ENCODE measurements at places on chromosomes 13 and 19.

DNA sequence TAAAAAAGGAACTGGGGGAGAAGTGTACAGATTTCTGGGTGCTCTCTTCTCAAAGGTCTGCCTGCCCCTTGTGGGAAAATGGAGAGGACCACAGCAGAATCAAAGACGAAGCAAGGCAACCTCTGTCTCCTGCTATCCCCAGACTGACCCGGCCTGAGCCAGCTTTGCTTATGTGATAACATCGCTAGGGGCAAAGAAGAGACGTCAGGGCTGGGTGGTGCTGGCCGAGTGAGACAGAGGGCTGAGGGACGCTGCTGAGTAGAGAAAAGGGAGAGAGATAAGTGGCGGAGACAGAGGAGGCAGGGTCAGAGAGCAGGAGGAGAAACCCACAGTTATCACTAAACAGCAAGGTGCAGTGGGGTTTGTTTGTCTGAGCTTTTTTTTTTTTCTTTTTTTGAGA lies 4.6 kb upstream of the MUC16 start:
- no peak for DNase-seq

DNA sequence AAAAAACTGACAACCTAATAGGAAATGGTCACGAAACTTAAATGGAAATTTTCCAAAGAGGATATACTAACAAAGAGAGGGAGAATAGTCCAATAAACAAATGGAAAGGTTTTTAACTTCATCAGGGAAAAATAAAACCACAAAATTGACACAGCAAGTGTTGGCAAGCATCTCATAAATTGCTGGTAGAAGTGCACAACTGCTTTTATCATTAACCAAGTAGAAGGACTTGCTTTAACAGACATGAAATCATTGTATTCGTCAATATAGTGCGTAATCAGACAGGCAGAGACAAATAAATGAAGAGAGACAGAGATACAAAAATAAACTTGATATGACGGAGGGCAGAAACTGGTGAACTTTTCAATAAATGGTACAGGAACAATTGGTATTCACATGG lies 7.4 kb downstream of the TGDS start:
- no peak for DNase-seq

- DNase-seq, result no peak
Observed at GRCh38 chr19:54312436-54313377, at the start of gene LILRA5. Gene LILRA5, minus strand, starts transcription at chr19:54313166. Its CDS starts 147 bp downstream, at chr19:54313019.

- no peak for DNase-seq
Observed at GRCh38 chr19:48249502-48250014, 6.2 kb downstream of the CARD8 start.

DNA sequence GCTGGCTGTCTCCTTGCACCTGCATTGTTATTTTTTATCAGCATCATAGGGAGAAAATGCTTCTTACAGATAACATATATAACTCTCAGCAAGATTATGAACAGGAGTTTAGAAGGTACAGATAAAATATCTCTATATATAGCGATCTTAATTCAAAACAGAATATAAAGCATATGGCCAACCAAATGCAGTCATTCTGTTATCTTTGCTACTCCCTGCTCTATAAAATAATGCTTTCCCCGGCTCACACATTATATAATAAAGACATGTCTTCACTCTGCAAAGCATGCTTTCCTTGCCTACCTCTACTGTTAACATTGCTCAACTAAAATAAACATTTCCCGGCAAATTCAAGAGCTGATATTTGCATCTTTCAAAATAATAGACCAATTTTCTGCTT lies 161.7 kb downstream of the FGF14 start:
- no peak for DNase-seq

DNA sequence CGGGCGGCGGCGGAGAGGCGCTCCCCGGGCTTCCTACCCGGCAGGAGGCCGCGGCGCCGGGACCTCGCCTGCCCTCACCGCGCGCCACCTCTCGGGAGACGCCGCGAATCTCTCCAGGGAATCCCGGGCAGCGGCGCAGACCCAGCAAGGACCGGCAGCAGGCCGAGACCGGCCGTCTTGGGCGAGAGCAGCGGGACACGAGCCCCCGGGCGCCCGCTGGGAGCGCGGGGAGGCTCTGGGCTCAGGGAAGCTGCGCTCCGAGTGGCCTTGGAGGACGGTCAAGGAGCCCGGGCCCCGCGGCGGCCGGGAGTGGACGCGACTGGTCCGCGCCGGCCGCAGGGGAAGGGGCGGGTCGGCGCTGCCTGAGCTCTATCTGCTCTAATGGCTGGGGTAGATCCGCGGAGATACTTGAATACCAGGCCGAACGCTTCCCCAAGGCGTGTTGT lies 14.7 kb downstream of the CDX2 start:
- DNase-seq, result peak; percentile 71

DNA sequence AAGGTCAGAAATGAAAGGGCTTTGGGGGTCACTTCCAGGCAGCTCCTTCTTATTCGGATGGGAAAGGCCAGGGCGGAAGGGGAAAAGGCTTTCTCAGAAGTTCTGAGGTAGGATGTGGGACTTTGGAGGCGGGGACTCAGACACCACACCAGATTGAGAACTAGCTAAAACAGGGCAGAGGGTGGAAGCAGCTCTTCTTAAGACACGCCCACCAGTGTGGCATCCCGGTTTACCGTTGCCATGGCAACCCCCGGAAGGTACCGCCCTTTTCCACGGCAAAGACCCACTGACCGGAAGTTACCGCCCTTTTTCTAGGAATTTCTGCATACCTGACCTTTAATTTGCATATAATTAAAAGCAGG lies 3.8 kb upstream of the LILRA5 start:
- peak; percentile 24 for DNase-seq

DNA sequence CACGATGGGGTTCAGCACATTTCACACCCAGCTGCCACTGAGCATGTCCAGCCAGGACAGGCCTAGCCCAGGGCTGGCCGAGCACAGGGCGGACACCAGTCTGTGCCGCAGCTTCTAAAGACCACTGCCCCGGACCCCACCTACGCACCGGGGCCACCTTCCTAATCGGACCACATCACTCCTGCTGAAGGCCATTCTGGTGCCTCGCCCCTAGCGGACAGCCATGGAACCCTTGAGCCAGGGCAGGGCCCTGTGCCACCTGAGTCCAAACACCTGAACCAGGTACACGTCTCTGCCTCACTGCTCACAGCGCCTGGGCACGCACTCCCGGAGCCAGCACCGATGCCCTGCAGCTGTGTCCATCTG lies 8.4 kb upstream of the C13orf46 start:
- DNase-seq, result no peak

GRCh38 chr19:960020-960419 lies 24.1 kb upstream of the WDR18 start:
- peak; percentile 41 for DNase-seq

DNA sequence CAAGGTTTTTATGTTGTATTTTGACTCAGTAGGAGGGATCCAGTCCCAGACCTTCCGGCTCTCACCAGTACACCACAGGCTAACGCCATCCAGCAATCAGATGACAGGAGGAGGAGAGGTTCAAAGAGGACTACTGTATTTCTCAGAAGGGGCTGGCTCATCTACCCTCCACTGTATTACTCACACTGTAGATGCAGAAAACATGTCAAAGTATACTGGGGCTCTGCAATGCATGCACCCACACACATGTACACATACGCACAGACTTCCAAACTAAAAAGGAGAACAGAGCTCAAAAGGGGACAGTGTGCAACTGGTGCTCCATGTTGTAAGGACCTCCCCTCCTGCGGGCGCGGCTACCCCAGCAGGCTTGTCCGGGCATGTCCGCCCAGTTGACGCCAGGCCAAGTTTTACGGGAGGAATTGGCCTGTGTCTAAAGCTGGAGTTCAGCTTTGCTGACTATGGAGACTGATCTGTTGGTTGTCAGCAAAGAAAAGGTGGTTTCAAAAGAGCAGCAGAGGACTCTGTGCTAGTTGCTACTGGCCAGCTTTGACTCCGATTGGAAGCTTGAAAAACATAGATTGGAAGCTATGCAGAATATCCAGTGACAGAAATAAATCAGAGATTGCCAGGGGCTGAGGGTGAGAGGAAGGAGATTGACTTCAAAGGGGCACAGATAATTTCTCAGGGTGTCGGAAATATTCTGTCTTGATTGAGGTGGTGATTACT lies 314.2 kb downstream of the DLEU7 start:
- DNase-seq, result no peak

- no peak for DNase-seq
Observed at GRCh38 chr19:47603706-47604565, 5.0 kb upstream of the BICRA start.

DNA sequence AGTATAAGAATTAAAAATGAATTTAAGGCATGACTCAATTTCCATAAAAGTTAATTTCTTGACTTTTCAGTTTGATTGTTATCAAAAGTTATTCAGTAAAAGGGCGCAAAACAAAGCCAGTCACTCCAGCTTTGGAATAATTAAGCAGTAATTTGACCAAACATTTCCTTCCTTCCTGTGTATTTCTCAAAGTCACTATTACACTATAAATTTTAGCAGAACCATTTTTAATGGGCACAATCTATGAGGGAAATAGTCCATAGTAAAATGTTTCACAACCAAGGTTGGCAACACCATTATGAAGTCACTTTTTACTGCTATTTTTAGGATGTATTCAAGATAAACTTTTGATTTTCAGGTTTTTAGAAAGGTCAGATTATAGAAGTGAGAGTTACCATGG lies 91.0 kb downstream of the DACH1 start:
- no peak for DNase-seq

GRCh38 chr13:36717966-36718545 lies 44.2 kb downstream of the SERTM1 start:
- DNase-seq, result no peak

- peak; percentile 49 for DNase-seq
Observed at GRCh38 chr19:13056052-13056660, 46.5 kb downstream of the LYL1 start.

DNA sequence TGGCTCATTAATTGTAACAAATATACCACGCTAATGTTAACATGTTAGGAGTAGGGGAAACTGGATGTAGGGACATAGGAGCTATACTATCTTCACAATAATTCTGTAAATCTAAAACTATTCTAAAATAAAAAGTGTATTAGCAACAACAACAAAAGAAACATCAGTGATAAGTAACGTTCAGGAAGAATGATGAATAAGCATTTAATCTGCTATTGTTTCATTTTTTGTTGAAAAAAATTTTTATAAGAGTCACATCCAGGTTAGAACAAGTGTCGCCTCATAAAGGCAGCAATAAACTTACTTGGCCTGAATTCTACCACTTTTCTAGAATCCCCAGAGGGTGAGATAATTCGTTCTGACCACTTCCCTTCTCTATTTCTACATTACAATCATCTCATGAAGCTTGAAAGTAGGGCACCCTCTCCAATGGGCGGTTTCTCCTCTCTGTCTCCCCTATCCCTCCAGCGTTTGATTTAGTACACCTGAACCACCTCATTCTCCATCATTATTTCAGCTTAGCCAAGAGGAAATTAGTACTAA lies 253.1 kb upstream of the IPO5 start:
- no peak for DNase-seq

GRCh38 chr13:34862716-34863115 lies 79.4 kb upstream of the NBEA start:
- DNase-seq, result no peak

- DNase-seq, result no peak
Observed at GRCh38 chr13:43171489-43171888, 148.1 kb downstream of the DNAJC15 start.

- DNase-seq, result no peak
Observed at GRCh38 chr13:98648686-98649085, 71.8 kb upstream of the STK24 start.

DNA sequence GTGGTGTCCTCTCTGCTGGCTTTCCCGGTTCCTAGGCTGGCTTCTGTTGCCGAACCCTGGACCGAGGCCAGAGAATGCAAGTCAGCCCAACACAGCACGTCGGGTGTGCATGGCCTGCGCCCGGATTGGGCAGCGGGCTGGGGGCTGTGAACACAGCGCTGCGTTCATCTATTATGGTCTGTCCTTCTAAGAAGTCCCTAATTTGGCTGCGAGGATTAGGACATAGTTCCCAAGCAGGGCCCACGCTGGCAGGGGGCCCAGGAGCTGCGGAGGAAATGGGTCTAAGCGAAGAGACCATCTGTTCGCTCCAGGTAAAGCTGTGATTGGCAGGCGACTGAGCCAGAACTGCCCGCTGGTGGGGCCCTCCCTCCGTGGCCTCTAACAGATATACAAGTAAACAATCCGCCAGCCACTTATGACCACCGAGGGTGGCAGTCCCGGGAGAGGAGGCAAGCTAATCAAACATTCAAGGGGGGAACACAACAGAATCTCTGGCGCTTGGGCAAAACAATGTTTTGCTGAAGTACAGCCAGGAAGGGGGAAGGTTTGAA lies 6.0 kb downstream of the SYCE2 start:
- DNase-seq, result peak; percentile 84

DNA sequence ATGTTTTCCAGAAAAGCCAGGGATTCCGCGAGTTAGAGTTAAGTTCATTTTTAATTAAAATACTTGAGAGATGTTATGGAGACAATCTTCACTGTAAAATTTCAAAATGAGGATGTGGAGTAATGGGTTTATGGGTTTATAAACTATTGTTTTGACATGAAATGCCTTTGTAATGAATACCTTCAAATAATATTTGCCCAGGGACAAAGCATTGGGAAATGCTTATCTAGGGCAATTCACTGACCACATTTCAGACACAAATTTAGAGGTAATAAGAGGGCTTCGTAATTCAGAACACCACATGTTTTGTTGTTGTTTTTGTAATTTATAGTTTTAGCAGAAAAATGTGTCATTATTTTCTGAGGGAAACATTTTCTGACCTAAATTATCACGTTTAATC lies 241.1 kb upstream of the ATXN8OS start:
- no peak for DNase-seq

GRCh38 chr13:42574435-42575311 lies 721 bp downstream of the TNFSF11 start:
- peak; percentile 18 for DNase-seq

GRCh38 chr13:58960888-58961287 lies 1202.8 kb downstream of the DIAPH3 start:
- DNase-seq, result peak; percentile 32

DNA sequence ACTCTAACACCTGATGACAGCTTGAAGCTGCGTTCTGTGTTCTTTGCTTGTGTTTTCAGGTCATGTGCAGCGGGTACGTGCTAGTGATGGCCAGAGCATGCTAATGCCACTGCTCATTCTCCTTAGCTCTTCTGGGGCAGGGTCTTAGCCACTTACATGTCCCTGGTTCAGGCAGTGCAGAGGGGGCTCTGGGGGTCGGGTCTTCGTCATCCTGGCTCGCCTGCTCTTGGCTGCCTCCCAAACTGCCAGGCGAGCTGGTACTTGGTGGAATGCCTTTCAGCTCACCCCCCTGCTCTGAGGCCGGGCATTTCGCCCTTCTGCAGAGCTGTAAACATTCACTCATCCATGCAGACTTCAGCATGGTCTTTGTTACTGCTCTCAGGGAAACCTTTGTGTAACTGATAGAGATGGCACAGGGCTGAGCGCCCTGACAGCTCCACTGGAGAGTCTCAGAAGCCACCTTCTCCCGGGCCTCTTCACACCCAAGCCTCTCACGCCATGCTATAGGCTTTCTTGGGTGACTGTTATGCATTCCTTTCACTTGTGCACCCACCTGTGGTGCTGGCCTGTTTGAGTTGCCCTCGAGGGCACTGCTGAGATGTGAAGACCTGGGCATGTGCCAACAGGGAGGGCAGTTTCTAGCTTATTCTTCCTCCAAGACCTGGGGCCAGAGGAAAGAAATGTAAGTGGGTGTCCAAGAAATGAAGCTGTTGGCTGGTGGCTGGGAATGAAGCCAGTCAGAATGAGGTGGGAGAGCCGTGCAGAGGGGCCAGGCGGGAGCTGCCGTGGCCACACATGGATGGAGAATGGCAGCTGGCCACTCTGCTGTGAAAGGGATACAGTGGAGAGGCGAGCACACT lies 24.4 kb downstream of the FAM124A start:
- DNase-seq, result peak; percentile 37
